ENCODE measurements at places on chromosomes 13 and 19.
A peak's percentile ranks its signal among the peaks of the same experiment; 100 is the strongest.

DNA sequence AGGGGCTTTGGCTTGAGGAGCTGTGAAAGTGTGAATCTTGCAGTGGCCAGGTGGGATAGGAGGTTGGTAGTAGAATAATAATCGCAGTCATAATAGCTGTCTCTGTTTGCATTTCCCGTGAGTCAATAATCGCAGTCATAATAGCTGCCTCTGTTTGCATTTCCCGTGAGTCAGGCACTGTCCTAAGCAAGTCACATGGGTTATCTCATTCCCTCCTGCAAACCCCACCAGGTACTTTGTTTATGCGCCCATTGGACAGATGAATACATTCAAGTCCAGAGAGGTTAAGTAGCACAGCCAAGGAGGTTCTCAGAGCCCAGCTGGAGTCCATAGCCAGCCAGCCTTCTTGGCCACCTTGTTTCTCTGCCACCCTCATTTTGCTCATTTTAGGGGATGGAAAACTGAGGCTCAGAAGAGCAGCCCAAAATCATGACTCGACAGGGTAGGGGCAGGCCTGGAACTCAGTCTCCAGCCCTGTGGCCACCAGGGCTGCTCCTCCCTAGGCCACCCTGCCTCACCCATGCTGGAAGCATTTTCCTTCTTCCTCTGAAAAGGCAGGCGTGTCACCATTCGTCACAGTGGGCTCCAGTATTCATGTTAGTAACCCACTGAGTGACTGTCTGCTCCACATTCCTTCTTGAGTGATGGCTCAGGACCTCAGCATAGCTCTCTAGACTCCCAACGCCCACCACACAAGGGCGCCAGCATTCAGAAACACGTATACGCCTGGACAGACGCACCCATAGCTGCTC is 206.2 kb downstream of the URI1 start:
- DNase-seq, result no peak

DNA sequence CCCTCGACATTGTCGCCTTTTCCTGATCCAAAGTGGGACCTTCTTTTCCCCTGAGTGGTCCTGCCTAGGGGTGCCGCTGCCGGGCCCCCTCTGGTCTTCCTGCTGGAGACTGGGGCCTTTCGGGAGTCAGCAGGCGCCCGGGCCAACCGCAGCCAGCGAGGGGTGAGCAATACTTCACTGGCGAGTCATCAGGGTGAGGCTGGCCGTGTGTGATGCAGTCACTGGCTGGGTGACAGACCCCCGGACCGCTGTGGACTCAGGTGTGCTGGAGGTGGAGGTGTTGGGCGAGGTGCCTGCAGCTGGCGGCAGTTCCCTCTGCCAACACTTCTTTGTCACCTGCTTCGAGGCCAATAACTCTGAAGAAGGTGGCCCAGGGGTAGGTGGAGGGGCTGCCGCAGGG is 1.5 kb upstream of the CGB5 start:
- DNase-seq, result no peak

DNA sequence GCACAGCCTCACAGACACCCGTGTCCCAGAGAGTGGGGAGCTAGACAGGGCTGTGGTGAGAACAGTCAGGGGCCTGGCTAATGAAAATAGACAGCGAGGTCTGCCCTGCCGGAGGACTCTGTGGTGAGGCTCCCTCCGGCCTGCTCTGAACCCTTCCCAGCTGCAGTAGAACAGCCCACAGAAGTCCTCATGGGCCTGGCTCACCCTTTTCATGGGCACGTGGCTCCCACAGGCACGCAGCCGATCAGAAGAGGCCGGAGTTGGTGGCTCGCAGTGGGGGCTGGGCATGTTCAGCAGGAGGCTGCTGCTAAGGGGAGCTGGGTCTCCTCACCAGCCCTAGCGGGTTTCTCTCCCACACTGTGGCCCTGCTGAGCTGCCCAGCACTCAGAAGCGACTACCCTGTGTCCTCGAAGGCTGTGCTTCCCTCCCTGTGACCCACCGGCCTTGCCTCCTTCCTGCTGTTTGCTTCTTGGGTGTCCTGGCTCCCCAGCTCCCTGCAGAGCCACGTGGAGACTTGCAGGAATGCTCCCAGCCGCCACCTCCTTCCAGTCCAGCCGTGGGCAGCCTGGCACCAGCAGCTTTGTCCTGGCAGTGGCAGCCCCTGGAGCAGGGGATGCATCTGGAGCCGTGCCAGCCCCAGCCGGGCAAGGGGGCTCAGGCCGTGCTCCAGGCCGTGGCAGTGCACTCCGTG is 138.7 kb downstream of the KDM4B start:
- no peak for DNase-seq

GRCh38 chr19:17937371-17937900 is 4.6 kb downstream of the CCDC124 start:
- DNase-seq, result no peak

DNA sequence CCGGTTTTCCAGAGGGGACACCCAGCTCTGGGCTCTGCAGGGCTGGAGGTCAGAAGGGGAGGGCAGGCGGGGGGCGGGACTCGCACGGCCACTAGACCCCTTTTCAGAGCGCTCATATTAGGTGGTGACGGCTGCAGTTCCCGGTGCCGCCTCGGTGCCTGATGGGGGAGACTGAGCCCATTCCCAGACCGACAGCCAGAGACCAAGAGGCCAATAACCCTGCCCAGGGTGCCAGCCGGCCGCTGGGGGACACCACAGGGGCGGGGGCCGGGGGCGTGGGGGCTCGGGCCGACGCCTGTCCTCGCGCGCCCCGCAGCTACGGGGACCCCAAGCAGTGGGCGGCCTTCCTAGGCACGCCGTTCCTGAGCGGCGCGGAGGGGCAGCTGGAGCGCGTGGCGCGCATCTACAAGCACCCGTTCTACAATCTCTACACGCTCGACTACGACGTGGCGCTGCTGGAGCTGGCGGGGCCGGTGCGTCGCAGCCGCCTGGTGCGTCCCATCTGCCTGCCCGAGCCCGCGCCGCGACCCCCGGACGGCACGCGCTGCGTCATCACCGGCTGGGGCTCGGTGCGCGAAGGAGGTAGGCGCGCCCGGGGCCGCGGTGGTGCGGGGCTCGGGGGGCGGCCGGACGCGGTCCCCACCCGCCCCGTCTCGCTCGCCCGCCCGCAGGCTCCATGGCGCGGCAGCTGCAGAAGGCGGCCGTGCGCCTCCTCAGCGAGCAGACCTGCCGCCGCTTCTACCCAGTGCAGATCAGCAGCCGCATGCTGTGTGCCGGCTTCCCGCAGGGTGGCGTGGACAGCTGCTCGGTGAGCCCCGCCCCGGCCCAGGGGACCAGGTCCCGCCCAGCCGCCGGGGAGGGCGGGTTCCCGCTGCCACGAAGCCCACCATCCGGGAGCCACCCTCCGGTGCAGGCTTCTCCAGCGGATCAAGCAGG is 2.4 kb downstream of the TIMM13 start:
- DNase-seq, result no peak

DNA sequence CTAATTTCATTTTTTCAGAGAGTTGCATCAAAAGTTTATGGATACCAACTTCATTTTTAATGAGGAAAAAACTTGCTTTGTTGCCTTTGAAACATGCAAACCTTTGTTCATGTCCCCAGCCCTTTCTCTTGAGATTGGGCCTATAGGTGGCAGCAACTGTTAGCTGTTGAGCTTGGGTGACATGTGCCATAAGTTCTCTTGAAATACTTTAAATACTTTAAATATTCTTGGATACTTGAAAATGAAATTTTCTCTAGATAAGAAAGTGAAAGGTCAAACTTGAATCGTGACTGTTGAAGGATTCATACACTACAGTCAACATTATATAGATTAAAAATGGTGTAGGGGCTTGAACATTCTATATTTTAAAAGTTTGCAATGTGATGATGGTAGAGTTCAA is 294.9 kb downstream of the NDFIP2 start:
- peak; percentile 22 for DNase-seq
